ENCODE measurements at places on chromosomes 7 and 10. TPM values are rescaled to one million over a fixed set of nuclear protein-coding genes. Genes with fewer than 3 reads are reported as not detected.

Gene LGI1
- total RNA-seq, result not detected

Gene C7orf33
- total RNA-seq, result not detected

Gene FAM25A
- total RNA-seq, result not detected

Gene NEURL1
- not detected for total RNA-seq

Gene WEE2
- total RNA-seq, result not detected

Gene PSD
- total RNA-seq, result not detected

- no peak for DNase-seq
These were observed 4.7 kb downstream of the MTERF1 start for GRCh38 chr7:91875851-91876250.

DNA sequence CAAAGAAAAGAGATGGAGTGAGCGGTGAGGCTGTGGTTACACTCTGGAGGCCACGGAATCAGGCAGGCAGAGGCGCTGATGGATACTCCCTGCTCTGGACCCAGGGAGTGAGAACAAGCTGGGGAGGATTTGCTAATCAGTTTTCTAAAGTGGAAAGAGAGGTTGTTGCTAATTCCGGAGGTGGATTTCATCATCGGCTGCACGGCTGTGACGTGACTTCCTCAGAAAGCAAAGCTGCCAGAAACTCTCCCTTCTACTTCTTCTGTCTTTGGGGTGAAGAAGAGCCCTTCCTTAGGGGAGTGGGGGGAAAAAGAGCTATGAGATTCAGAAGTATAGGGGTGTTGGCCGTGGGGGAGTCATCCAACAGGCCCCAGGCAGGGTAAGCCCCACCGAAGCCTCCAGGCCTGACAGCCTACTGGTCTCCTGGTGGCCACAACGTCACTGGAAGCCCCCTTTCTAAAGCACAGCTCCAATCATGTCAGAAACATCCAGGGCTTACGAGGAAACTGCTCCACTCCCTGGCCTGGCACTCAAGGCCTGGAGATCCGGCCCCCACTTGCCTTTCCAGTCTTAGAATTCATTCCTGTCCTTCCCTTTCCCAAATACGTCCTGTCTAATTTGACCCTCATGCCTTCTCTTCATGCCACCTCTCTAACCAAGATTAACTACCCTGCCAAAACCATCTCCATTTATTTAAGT, 114.5 kb downstream of the HIP1 start:
- no peak for DNase-seq

- DNase-seq, result no peak
These were observed 162.8 kb upstream of the KCND2 start for GRCh38 chr7:120110169-120110568.

DNA sequence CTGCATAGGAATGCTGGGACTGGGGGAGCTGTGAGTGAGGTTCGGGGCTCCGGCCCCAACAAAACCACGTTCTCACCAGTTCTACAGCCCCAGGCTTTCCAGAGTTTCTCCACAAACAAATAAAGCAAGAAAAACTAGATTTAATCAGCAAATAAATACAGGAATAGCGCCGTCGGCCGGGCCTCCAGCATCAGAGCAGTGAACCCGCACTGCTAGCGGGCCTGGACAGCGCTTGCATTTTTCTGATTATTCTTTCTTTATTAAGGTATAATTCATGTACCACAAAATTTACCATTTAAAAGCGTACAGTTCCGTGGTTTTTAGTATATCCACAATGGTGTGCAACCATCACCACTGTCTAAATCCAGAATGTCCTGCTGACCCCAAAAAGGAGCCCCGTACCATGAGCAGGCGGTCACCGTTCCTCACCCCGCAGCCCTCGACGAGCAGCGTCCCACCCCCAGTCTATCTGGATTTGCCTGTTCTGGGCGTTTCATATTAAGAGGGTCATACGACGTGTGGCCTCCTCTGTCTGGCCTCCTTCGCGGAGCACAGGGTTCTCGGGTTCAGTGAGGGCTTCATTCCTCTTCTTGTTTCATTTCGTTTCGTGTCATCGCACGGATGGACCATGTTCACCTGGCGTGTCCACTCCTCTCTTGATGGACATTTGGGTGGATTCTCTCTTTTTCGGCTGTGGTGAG, 35.5 kb upstream of the FOXL3 start:
- DNase-seq, result no peak

DNA sequence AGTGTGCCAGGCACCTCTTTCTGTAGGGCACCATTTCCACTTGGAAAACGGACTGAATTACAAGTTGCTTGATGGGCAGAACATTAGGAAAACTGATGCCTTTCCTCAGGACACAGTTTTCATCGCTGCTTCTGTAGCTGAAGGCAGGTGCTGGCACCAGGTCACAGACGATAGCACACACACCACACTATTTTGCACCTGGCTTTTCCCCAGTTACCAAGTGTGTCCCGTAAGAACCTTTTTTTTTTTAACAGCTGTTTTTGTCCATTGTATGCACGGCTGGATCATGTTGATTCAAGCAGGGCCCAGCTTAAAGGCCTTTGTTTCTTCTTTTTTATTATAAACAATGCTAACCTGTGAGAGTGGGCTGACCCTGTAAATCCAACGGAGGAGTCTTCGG, 1.3 kb upstream of the GET4 start:
- DNase-seq, result no peak

DNA sequence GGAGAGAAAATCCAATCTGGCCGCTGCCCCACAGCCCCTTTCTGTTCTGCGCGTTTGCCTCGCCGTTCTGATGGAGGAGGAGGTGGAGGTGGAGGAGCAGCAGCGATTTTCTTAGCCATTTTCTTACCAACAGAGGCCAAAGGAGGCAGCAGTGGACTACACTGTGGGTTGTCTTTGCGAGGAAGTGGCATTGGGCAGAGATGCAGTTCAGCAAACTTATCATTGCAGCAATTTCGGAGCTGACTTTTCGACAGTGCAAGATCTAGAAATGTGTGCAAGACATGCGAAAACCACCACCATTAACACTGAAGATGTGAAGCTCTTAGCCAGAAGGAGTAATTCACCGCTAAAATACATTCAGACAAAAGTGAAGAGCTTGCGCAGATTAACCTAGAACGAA, 1.9 kb upstream of the ARL4A start:
- DNase-seq, result peak; percentile 10

GRCh38 chr10:127346604-127347003, 150.2 kb upstream of the INSYN2A start:
- DNase-seq, result no peak

GRCh38 chr10:116690356-116691322, 51.7 kb downstream of the HSPA12A start:
- no peak for DNase-seq

GRCh38 chr10:20004087-20004523, 187.9 kb downstream of the PLXDC2 start:
- peak; percentile 11 for DNase-seq

DNA sequence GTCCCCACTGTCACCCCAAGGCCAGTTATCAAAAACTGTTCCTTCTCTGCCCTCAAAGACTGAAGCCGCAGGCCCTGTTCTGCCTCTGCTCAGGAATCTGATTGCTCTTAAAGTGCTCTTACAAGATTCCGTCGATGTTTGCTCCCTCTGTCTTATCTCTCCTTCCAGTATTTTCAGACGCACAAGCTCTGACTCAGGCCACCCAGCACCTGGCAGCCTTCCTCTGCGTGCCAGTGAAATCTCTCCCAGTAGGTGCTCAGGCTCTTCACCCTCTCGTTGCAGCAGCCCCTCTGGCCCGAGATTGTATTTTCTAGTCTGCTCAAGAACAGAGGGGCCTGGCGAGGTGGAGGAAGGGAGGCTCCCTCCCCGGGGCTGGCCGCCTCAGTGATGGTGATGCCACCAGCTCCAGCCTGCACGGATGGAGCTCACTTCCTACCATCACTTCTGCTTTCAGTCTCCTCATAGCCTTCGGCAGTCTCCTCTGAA, 276.2 kb downstream of the USP6NL start:
- peak; percentile 61 for DNase-seq

DNA sequence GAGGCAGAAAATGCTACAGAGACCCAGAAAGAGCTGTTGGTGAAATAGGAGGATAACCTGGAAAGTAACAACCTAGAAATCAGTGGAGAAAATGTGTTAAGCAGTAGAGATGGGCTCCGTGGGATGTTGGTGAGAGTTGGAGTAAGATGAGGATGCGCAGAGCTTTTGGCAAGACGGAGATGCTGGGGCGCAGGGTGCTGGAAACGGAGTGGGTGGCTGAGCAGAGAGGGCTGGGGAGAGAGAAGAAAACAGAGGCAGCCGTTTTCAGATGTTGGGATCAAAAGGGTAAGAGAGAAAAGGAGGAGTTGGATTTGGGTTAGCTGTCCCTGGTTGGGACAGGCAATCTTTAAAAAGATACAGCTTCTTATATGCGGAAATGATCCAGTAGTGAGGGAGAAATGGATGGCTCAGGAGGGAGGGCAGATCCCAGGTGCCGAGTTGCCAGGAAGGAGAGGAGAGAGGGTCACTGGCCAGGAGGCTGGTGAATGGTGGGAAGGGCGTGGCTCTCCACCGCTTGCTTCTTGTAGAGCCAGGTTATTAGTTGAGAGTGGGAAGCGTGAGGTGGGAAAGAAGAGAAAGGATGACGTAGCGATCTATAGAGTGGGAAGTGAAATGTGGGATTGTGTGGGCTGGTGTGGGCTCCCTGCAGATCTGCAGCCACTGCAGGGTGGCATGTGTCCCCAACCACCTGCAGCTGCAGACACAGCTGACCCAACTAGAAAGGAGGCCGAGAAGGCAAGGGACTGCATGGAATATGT, 182.2 kb upstream of the SVIL start:
- no peak for DNase-seq

- no peak for DNase-seq
These were observed 83.4 kb downstream of the MDFIC start for GRCh38 chr7:115005251-115005650.

- DNase-seq, result no peak
These were observed 2.1 kb downstream of the PDK4 start for GRCh38 chr7:95594185-95594584.

DNA sequence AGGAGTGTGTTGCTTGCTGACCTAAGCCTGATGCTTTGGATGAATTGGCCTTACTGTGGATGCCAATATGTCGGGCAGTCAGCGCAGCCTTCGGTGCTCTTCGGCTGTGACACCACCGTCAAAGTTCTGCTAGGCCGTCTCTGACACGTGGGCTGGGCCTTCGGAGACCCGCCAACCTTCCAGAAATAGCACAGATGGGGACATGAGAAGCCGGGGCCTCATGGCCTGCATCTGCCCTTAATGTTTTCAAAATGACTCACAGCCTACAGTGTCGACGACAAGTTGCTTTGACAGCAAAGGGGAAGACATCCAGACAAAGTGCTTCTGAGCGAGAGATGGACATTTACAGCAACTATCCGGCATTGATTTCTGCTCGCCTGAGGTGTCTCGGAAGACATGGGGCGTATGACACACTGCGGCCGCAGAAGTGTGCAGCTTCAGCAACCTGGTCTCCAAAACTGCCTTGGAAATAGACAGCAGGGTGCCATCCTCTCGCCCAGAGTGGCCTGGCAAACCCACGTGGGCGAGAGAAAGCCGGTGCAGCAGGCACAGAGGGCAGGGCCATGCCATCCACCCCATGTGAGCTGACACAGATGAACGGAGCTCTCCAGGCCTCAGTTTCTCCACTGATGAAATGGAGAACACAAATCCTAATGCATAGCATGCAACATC, 94.0 kb upstream of the PPP2R2D start:
- no peak for DNase-seq
